EH (cell line): ENCODE measurements at places on chromosomes 1 and 21.

DNA sequence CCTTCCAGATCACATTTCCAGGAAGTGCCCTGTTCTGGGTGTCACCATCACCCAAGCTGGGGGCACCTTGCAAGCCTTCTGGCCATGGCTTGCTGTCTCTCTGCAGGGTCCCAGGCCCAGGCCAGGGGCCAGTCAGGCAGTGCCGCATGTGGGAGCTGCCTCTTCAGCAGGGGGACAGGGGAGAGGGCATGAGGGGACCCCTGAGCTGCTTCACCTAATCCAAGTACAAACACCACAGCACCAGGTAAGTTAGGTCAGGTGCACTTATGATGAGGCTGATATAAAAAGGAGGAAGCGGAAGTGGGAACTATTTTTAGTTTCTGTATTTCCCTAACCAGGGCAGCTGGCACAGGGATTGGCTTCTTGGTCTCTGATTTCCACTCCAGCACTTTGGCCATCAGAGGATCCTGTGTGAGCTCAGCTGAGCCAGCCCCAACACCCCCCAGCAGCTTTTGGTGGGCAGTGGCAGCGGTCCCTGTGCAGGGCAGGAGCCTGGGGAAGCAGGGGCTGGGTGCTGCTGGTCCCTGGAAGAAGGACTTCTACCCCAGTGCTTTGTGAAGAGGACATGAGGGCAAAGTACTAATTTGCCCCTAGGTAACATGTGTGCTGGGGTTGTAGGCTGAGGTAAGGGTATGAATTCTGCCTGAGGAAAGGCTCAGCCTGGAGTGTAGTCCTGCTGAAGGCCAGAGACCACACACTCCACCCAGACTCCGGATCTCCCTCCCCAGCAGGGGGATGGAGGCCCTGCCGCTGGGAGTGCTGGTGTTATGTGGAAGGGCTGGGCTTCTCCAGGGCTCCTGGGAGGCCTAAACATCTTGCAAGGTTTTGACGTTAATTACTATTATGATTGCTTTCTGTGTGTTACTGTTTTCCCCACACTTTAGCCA is 3.3 kb upstream of the PCBP3 start:
- no peak for DNase-seq

GRCh38 chr1:188155261-188155660 is 1326.5 kb downstream of the PLA2G4A start:
- no peak for DNase-seq

- DNase-seq: no peak
Measured at GRCh38 chr1:189769448-189769847, 708.2 kb downstream of the BRINP3 start.

DNA sequence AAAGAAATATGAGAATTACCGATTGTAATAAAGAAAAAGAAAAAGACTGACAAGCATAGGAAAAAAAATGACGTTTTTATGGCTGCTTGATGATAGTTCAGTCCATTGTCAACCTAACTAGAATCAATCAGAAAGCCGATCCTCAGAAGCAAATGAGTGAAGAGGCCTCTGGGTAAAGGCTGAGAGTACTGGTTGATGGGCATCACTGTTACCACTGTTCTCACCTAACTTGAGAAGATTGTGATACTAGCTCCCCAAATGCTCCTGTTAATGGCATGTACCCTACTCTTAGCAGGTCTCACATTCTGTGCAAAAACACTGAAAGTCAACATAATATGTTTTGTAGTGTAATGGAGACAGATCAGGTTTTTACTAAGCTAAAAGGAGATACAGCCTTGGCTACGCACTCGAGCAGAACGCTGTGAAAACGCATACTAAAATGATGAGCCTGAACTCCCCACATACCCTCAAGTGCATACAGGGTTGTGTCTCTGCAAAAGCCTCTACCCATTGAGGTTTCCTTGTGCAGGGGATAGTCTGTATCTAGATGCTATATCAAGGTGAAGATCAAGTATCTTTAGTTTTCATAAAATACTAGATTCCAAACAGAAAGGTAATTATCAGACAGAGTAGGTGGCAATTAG is 554.6 kb downstream of the SMYD3 start:
- no peak for DNase-seq

GRCh38 chr1:235047331-235047871 is 81.2 kb downstream of the TOMM20 start:
- DNase-seq: no peak

- no peak for DNase-seq
Measured at GRCh38 chr1:91120421-91120820, 98.6 kb upstream of the ZNF644 start.

DNA sequence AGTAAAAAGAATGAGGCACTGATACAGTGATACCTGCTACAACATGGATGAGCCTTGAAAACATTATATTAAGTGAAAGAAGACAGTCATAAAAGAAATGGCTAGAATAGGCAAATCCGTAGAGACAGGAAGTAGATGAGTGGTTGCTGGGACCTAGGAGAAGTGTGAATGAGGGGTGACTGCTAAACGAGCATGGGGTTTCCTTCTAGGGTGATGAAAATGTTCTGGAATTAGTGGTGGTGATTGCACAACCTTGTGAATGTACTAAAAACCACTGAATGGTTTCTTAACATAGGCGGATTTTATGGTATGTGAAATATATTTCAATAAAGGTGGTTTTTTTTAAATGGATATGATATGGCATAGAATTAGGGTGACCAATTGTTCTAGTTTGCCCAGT is 12.6 kb upstream of the SERINC2 start:
- DNase-seq: peak; percentile 76

DNA sequence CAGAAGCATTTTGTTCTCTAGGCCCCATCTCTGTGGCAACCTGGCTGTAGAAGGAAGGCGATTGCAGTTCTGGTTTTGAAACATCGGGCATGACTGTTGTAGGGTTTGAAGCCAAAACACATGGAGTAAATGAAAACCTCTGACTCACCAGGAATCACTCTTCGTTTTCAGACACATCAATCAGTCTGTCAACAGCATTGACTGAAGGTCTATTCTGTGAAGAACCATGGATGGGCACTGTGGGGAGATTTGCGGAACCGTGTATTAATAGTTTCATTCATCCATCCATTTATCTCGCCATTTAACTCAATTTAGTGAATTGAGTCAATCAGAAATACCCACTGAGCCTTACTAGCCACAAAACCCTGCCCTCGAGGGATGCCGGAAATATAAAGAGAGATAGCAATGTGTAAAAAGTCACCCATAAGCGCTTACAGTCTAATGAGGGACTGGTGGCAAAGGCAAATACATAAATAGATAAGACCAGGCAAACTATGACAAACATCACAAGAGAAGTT is 364.6 kb upstream of the PROX1 start:
- no peak for DNase-seq

GRCh38 chr21:26967062-26967913 is at the start of gene ADAMTS5:
Gene ADAMTS5, minus strand, starts transcription at chr21:26967088. Its CDS starts 697 bp downstream, at chr21:26966391.
- DNase-seq: peak; percentile 90

DNA sequence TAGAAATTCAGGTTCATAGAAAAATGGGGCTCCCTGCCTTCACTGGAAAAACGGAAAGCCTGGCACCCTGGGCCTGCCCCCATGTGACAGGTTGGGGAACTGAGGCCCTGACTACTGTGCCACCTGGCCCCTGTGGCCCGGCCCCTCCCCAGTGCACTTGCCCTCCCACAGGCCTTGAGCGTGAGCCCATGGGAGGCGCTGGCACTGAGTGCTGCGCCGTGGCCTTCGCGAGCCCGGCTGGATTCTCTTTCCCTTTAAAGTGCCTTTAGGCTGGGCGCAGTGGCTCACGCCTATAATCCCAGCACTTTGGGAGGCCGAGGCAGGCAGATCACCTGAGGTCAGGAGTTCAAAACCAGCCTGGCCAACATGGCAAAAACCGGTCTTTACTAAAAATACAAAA is 45.7 kb downstream of the SLC37A1 start:
- DNase-seq: no peak

DNA sequence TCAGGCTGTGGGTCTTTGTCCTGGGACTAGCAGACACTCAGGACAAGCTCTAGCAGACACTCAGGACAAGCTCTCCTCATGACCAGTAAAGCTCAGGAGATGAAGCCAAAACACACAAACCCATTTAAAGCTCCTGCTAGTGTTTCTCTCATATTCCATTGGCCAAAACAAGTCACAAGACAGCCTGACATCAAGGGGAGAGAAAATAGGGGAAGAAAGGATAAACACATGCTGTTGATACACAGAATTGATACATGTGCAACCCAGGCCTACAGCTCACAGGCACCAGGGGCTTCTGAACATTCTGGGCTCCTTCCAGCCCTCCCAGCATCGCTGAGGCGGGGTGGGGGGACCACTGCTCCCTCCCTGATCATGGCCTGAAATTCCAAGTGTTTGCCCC is 35.3 kb downstream of the ATF3 start:
- no peak for DNase-seq

DNA sequence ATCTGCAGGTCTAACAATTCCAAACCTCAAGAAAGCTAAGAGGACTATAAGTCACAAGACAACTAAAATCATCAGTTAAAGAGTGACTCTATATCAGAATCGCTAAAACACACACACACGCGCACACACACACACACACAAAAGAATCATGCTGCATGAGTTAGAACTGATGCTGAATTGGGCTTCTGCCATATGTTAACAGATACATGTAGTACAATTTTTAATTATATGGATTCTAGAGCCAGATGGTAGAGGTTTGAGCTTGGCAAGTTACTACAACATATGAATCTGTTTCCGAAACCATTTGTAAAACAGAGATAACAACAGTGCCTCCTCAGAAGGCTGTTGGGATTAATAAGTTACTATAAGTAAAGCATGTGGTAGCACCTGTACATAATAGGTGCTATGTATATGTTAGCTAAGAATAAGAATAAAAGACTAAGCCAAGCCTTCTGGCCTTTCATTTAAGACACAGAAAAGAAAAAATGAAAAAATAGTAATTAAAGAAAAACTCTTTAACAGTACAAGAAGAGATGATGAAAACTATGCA is 17.9 kb downstream of the EPRS1 start:
- DNase-seq: no peak

DNA sequence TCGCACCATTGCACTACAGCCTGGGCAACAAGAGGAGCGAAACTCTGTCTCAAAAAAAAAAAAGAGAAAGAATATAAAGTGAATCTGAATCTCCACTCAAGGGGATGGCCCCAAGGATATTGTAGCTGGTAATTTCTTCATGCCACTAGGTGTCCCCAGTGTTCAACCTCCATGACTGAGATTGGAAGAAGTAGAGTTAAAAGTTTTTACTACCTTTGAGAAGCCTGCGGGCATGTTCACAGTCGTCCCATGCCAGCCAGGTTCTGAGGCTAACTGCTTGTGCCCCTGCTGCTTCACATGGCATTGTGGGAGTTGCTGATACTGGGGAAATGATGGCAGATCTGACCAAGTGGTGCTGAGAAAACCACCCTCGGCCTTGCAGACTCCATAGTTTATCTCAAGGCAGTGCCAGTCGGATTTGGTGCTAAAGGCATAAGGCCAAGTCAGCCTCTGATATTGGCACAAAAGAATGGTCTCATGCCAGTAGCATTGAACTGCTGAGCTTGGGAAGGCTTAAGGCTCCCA is 10.8 kb upstream of the SHISA4 start:
- peak; percentile 71 for DNase-seq

- no peak for DNase-seq
Measured at GRCh38 chr1:207319199-207319598, 2.3 kb upstream of the CD55 start.

GRCh38 chr1:185627171-185627570 is 107.0 kb upstream of the HMCN1 start:
- no peak for DNase-seq

GRCh38 chr1:997993-998744 is 1.7 kb downstream of the HES4 start:
- no peak for DNase-seq

- peak; percentile 33 for DNase-seq
Measured at GRCh38 chr1:170194451-170194850, 48.7 kb downstream of the NTMT2 start.

- peak; percentile 65 for DNase-seq
Measured at GRCh38 chr1:235597867-235598553, 51.6 kb downstream of the GNG4 start.

DNA sequence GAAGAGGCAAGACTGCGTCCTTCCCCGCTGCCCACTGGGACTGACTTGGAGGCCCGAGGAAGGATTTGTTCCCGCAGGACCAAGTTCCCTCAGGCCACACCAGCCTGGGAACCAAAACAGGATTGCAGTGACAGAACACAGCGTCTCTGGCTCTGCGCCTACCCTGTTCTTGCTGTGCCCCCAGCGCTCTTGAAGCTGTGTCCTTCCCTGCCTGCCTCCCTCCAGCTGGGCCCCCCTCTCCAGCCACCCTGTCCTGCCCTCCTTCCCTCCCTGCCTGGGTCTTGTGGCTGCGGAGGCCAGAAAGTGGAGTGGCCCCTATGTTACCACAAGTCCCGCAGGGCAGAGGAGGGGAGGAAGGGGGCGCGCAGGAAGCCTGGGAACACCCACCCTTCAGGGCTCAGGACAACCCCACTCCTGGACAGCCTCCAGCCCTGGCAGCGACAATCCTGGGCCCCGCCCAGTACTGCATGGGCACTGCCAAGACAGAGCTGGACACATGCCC is 164.9 kb downstream of the DYRK1A start:
- DNase-seq: peak; percentile 7

- no peak for DNase-seq
Measured at GRCh38 chr1:5886541-5887348, 105.5 kb downstream of the NPHP4 start.

DNA sequence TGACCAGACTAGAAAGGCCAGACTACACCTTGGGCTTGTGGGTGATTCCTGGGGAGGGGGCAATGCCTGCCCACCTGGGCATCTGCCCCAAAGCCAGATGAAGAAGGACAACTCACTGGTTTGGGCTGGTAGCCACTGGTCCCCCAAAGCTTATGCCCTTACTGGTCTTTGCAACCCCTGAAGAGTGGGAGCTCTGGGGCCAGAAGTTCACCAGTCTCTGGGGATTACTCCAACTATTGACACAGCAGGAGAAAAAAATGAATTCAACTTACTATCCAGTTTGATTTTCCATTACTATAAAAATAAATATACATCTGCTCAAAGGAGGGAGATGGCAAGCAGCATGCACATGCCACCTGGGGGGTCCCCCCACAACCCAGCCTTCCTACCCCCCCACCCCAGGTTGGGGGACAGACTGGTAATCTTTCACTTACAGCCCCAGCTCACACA is 2.6 kb downstream of the AHDC1 start:
- DNase-seq: no peak

DNA sequence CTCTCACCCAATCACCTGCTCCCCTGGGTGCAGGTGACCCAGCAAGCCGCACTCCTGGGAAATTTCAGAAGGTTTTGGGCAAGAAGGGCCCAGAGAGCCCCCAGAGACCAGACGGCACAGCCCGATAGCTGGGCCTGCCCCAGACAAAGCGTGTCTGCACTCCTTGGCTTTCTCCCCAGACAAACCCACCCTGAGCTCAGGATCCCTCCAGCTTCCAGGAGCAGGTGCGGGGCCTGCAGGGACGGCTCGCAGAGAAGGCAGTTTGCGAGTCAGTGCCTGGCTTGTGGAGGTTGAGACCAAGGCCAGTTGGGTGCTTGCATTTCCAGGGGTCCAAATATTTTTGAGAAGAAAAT is 6.7 kb downstream of the PDE9A start:
- no peak for DNase-seq
